ENCODE measurements at places on chromosomes 5 and 9.

DNA sequence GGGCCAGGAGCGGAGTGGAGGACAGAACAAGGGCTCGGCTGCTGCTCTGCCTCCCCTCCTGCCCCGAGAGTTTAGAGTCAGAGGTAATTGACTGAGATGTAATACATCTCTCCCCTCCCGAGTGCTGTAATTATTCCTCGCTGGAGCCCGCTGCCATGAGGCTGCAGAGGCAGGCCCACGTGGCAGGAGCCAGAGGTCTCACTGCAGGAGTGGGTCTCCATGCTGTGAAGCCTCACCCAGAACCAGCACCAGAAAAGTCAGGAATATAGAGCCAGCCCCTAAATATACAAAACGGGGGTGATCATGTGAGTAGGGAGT, 2.5 kb downstream of the FAM163B start:
- no peak for DNase-seq

- no peak for DNase-seq
These were observed 34.5 kb downstream of the HRH2 start for GRCh38 chr5:175692235-175692995.

GRCh38 chr9:9783711-9784110, 829.1 kb downstream of the PTPRD start:
- no peak for DNase-seq

GRCh38 chr9:19597176-19597575, 188.4 kb downstream of the ACER2 start:
- no peak for DNase-seq

GRCh38 chr5:36040651-36041536, 25.8 kb downstream of the UGT3A2 start:
- DNase-seq = no peak

DNA sequence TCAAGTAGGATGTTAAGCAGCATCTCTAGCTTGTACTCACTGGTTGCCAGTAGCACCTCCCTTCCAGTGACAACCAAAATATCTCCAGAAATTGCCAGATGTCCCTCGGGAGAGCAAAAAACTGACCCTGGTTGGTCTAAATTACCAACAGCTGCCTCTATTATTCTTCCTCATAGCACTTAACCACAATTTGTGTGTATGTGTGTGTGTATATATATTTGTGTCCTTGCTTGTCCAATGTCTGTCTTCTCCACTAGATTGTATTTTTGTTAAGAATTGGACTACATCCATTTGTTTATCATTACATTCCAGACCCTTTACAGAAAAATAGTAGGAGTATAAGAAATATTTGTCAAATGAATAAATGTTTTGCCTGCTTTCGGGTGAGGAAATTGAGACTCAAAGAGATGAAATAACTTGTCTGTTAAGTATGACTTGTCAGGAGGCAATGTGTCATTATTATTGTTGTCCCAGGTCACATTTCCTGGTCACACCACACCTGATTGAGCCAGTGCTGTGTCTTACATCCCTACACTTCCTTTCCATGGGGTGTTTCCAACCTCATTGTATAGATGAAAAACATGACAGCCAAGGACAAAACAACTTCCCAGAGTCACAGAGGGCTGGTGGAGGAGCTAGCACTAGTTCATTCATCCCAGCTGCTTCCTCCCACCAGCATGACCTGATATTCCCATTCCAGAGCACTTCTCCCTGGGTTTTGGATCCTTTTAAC, 11.4 kb upstream of the GRPEL2 start:
- DNase-seq = peak; percentile 90

DNA sequence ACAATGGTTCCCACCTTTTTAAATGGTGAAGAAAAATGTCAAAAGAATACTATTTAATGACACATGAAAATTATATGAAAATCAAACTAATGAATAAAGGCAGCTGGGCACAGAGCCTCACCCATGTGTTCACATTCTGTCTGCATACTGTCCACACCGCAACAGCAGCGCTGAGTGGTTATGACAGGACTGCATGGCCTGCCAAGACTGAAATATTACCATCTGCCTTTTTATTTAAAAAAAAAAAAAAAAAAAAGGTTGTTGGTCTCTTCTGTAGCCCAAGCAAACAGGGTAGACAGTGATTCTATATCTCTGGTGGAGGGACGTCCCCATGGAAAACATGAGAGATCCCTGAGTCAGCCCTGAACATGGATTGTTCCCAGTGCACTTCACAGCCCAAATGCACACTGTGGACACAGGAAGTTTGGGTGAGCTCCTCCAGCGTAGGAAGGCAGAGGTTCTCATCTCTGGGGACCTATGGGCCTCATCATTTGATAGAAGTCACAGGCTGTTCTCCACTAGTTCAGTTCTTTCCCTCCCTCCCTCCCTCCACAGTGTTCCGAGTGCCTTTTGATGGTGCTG, 44.9 kb upstream of the SHC3 start:
- DNase-seq = no peak

DNA sequence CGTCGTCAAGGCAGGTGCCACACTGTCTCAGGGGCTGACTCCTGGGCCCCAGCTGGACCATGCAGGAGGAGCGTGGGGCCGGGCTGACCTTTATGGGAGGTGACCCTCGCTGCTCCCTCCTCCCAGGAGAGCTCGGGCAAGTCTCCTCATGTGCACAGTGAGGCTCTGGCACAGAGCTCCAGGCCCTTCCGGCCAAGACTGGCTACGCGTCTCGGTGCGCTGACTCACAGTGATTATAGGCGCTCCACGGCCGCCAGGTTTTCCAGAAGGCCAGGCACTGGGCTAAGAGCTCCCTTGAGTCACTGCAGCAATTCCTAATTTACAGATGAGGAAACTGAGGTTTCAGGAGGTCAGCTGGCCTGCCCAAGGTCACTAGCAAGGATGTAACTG, 47.4 kb downstream of the VAV2 start:
- DNase-seq = peak; percentile 96

DNA sequence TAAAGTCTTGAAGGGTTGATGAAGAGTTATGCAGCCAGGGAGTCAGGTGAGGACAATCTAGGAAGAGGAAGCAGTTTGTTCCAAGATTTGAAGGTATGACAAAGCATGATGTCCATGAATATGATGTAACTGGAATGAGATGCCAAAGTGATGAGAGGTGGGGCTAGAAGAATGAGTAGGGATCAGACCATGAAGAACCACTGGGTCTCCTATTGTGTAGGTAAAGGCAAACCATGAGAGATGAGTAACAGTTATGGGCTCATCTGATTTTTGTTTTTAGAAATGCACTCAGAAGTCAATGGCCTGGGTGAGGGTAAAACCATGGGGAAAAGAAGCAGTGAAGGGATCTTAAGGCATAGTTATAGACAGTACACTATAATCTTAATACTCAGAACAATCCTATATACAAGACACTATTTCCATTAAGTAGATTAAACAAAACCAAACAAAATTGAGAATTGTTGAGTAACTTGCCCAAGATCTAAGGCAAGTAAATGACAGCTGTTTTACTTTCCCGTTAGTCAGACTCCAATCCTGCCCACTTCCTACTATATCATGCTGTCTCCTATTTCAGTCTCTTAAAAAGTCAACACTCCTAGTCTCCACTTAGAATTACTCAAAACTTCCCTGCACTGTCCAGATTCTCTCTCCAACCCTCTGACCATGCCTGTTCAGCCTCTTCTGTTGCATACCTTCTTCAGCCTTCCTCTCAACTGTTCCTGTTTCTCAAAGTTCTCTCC, 393.8 kb upstream of the MEF2C start:
- peak; percentile 93 for DNase-seq

GRCh38 chr5:565782-566440, 41.7 kb upstream of the SLC9A3 start:
- peak; percentile 36 for DNase-seq

All from epithelial cell of esophagus (primary cell).